Activated CD4-positive, alpha-beta T cell treated with anti-CD3 and anti-CD28 coated beads, Interleukin-2, Interleukin-6, amounts not matched to agents 100 ng/mL and 50 ng/mL, durations not matched to agents 16 hours and 8 hours (primary cell): ENCODE measurements at places on chromosomes 6 and 20.

DNA sequence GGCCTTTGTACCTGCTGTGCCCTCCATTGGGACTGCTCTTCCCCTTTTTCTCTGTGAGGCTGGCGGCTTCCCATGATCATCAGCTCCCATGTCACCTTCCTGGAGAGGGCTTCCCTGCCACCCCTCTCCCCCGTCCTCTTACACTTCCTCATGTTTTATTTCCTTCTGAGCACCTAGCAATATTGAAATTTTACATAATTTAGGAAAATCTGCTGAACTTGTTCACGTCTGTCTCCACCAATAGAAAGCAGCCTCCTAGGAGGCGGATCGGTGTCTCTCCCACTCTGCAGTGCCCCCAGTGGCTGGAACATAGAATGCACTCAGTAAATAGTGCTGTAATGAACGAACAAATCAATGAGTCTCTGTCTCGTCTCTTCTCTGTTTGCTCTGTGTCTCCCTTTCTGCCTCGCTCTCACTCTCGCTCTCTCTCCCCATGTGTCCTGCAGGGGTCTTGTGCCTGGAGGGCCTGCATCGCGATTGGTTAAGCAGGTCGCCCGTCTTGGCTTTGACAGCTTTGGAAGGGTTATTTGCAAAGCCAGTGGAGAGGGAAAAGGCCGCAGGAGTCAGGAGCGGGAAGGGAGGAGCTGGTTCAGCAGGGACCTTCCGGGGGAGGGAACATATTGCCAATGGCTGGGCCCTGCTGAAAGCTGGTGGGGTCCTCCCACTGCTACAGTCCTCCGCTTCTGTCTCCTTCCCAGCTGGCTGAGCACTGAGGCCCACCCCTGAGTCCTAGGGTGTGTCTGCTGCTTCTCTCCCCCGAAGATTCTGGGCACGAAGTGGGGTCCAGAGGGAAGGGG, 12.1 kb upstream of the OCSTAMP start:
- DNase-seq = peak; percentile 84

GRCh38 chr6:31041372-31041974, 31.2 kb downstream of the MUC22 start:
- DNase-seq = no peak

DNA sequence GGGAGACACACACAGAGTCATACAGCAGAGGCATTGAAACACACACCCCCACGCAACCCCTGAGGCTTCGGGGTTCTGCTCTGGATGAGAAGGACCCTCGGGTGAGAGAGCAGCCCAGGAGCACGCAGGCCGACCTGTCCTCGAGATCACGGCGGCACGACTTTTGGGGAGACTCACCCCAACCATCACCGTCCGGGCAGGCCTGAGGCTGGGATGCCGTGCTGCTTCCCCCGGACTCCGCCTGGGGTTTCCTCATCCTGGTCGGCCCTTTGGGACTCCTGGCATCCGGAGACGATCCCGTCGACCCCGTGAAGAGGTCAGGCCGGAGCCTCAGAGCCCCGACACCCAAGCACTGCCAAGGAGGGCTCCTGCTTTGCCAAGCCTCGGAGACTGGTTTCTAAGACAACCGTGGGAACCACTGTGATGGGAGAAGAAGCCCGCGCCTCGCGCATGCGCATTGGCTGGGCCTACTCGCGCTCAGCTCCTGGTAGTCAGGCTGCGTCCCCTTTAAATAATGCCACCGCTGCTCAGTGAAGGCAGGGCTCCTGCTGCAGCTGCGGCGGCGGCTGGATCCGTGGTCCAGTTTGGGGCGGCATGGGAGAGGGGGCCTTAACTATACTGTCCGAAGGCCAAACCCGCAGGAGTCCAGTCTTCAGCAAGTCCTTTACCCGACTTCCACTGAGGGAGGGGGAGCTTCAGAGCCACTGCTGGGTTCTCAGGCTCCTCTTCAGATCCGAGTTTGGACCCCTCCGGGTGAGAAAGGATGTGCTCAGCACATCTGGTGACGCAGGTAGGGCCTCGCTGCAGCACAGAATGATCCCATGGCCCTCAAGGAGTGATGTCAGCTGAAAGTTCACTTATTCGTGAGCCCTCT, 171.4 kb upstream of the ZNF337 start:
- DNase-seq = peak; percentile 73

GRCh38 chr6:17466707-17467106, 73.3 kb downstream of the CAP2 start:
- no peak for DNase-seq

DNA sequence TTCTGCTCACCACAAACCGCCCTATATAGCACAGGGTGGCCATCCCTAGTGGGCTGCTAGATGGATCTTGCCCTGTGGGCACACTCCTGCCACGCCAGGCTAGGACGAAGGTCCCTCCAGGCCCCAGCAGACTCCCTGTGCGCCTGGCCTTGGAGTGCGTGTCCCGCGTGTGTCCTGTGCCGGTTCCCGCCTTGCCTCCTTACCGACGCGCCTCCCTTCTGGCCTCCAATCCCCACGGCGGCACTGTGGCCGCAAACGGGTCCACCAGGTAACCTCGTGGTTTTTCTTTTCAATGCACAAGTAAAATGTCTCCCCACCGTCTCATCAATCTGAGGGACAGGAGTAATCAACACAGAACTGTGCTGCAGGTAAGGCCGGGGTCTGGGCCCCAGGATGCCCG, 133.8 kb upstream of the PHACTR3 start:
- no peak for DNase-seq

DNA sequence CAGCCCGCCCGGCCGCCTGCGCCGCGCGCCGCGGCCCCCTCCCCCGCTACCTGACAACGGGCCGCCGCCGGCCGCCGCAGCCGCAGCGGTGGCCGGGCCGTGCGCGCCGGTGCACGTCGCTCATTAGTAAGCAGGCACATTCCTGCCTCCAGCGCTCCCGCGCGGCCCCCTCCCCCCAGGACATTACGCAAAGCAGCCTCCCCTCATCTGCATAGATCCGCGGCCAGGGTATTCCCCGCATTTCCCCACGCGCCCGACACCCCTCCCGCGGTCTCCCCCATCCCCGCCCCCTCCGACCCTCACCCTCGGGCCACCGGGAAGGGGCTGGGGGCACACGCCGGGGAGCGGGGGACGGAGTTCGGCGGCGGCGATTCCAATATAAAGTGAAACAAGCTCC, at the start of gene HIVEP2:
HIVEP2 (minus strand) TSS at position 128 of the 397 bp plus-strand sequence. CDS start 170,438 bp downstream, outside the sequence.
- peak; percentile 89 for DNase-seq

- DNase-seq = peak; percentile 71
Observed at GRCh38 chr6:72649032-72649984, 27.4 kb downstream of the KCNQ5 start.

GRCh38 chr20:8601542-8601912, 467.4 kb upstream of the PLCB4 start:
- DNase-seq = no peak
